Activated T-helper 1 cell treated with Interleukin-2 at 50 U/mL for 16 hours (primary cell): ENCODE measurements at places on chromosomes 4 and X.

DNA sequence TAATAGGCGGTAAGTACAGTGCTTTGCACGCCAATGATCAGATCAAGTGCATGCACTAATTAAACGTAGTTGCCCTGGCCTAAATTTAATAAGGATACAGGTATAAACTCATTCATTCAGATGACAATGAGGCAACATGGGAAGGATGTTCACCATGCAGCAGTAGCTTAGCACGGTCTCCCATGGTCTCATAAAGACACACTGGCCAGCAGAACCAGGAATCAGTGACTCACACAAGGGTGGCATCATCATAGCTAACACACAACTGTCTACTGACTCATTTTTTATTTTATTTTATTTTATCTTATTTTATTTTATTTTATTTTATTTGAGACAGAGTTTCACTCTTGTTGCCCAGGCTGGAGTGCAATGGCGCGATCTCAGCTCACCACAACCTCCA lies 42.7 kb downstream of the TMEM156 start:
- no peak for DNase-seq

GRCh38 chrX:54633641-54634040 lies 103.6 kb downstream of the GNL3L start:
- no peak for DNase-seq

GRCh38 chr4:105753361-105753760 lies 44.8 kb downstream of the GSTCD start:
- no peak for DNase-seq

- no peak for DNase-seq
Measured at GRCh38 chr4:31947101-31947500, 1226.9 kb downstream of the PCDH7 start.

- DNase-seq: no peak
Measured at GRCh38 chrX:76155786-76156185, 17.1 kb upstream of the PBDC1 start.

- DNase-seq: no peak
Measured at GRCh38 chr4:7207628-7208231, 15.4 kb downstream of the SORCS2 start.

GRCh38 chr4:43234626-43235415 lies 342.3 kb downstream of the GRXCR1 start:
- no peak for DNase-seq

DNA sequence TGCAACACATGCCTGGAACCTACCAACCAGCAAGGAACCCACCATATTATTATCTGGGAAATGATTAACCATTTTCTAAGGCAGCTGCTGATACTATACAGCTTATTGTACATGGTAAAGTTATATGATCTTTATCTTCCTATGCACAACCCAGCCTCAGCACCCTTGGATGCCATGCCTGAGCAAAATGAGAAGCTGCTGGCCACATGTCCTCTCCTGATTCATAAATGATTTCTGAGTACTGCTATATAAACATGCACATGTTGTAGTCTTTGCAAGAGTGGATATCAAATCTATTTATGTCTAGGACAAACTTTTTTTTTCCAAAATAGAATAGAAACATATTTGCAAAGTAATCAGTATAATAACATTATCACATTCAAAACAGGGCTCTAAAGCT lies 1043.6 kb downstream of the CCSER1 start:
- no peak for DNase-seq

DNA sequence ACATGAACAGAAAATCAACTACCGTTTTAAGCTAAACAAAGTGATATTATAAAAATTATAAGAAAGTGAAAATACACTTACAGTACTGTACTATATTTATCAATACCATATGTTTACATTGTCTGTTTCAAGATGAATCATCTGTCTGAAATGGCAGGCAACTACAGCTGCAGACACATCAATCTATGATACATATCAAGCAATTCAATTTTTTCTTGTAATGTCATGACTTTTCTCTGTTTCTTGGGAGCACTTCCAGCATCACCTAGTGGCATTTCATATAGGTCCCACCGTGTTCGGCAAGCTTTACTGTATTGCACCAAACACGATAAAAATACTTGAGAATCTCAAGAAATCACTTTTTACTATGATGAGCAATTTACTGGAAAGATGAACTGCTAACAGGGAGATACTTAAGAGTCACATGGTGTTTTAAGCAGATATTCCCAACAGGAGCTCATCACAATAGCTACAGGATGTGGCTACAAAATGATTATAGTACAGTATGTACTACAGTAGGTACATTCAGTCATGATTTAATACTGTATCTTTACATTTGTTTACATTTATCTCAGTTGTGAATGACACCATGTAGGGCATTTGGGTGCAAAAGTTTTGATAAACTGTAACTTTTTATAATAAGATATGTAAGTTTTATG lies 207.4 kb downstream of the ADAM29 start:
- DNase-seq: no peak

DNA sequence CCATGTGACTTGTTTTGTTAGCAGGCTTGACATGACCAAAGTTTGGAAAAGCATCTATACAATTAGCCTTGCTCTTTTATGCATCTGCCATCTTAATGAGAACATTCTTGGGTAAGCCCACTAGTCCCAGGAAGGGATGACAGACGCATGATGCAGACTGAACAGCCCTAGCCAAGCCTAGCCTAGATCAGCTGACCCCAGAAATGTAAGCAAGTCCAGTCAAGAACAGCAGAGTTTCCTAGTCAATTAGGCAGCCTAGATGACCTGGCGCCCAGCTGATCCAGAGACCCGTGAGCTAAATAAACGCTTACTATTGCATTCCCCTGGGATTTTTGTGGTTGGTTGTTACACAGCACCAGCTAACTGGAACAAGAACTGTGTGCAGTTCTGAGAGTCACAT lies 457.9 kb downstream of the BCOR start:
- DNase-seq: no peak

GRCh38 chr4:28754376-28754775 lies 1893.7 kb downstream of the STIM2 start:
- no peak for DNase-seq

GRCh38 chr4:146338512-146338911 lies 124.2 kb downstream of the REELD1 start:
- DNase-seq: no peak

DNA sequence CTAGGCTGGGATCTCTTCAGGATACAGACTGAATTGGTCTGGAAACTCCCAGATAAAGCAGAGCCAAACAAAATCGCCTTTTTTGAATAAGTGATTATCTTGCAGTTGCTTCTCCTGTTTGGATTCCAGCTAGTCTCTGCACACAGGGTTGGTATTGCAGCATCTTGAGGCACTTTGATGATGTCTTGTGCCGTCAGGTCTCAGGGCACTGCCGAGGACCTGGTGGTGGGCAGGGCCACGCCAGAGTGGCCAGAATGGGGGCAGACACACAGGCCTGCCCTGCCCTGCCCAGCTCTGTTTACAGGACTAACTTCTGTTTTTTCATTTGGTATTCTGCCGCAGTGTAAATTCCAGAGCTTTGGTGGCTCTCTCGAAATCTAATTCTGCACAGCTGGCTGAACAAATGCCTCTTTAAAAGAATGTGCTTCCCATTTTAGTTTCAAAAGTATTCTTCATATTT lies 276.1 kb downstream of the NR3C2 start:
- DNase-seq: no peak

GRCh38 chrX:73765776-73766430 lies 202.9 kb downstream of the CHIC1 start:
- DNase-seq: no peak

GRCh38 chr4:168152837-168153500 lies 60.6 kb downstream of the ANXA10 start:
- no peak for DNase-seq

- no peak for DNase-seq
Measured at GRCh38 chr4:120435179-120435578, 368.5 kb upstream of the MAD2L1 start.

DNA sequence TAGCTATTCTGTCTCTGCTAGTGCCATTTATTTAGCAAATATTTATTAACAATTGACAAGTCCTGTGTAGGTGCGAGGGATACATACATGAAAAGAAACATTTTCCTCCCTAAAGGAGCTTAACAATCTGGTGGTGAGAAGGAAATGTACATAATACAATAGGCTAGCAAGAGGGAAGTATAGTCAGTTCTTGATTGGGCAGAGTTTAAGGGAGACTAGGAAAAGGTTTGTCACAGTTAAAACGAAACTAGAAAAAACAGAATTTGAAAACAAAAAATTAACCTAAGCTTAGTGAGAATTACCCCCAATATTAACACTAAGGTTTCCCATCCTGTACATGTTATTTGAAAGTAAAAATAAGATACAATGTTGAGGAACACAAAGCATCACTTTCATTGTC lies 8.6 kb upstream of the MAML3 start:
- no peak for DNase-seq

GRCh38 chr4:115938764-115939443 lies 825.5 kb upstream of the NDST4 start:
- no peak for DNase-seq

DNA sequence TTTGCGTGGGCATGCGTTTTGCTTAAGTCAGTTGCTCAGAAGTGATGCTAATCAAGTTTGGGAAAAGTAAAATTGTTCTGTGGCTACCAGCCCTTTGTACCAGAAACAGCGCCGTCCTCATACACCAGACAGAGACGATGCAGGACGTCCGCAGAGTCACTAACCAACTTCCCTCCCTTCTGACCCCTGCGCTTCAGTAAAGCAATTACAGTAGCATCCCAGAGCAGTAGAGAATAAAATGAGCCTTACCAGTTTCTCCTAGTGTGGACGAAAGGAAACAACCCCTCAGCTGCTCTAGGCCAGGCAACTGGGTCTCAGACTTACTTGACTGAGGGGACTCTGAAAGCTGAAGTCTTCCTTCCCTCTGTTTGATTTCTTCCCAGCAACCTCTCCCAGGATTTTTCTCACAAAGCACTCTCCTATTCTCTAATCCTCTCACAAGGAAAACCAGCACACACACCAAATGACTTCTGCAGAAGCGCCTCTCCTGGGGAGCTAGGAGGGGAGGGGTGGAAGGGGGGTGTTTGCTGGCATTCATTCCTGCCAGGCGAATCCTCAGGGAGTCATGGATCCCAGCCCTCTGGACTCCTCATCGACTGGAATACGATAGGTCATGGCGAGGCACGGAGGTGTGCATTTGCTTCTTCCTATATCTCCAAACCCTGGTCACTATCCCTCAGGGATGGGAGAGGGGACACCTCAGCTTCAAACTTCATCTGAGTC lies 56.0 kb upstream of the MID1 start:
- no peak for DNase-seq
